ENCODE measurements at places on chromosomes 1 and 21. TPM values are rescaled to one million over a fixed set of nuclear protein-coding genes. Genes with fewer than 3 reads are reported as not detected.
A peak's percentile ranks its signal among the peaks of the same experiment; 100 is the strongest.

DNA sequence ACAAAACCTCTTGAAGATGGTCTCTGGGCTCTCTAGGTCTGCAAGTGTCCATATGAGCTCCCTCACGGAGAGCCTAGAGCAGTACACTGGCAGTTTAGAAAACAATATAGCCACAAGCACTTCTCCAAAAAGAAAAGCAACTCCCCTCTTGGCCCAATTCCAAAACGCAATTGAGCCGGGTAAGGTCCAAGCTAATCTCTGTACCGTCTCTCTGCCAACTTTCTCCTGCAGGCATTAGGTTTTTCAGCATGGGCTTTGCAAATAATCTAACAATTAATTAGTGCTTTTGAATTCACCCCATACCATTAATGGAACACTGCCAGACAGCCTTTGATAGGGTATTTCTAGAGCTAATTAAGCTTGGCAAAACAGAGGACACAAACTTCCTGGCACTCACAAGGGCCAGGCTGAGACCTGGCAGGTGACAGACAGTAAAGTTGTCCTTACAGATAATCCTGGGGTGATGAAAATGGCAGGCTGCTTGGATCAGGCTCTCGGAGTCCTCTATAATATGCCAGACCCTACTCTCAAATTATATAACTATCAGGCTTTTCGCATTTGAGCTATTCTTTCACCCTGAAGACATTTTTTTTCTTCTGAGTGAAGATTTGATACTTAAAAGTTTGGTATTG, 39.8 kb downstream of the TGFBR3 start:
- H3K27me3 ChIP-seq = no peaks in the 10 kb centered on the region
- H3K4me1 ChIP-seq = peaks cover 7% of the 10 kb centered on the region
- no peak overlapping the region for H3K4me3 ChIP-seq
- no peak overlapping the region for H3K27ac ChIP-seq
- no peak for DNase-seq
- H3K36me3 ChIP-seq = peaks cover 8% of the 10 kb centered on the region

The PLA2G2A gene
- total RNA-seq = not detected

- H3K36me3 ChIP-seq = peaks cover 51% of the 10 kb centered on the region
- peak; percentile 85 for DNase-seq
- peak overlapping the region; percentile 93 for H3K4me3 ChIP-seq
- no peaks in the 10 kb centered on the region for H3K27me3 ChIP-seq
- peaks cover 63% of the 10 kb centered on the region for H3K4me1 ChIP-seq
Observed at GRCh38 chr21:25561668-25562641, 45.3 kb downstream of the MRPL39 start.

GRCh38 chr1:15424146-15424667, 14.0 kb upstream of the CTRC start:
- H3K27ac ChIP-seq = no peak overlapping the region
- peaks cover 14% of the 10 kb centered on the region for H3K36me3 ChIP-seq
- no peak overlapping the region for H3K4me3 ChIP-seq
- no peak for DNase-seq
- peaks cover 28% of the 10 kb centered on the region for H3K4me1 ChIP-seq
- no peaks in the 10 kb centered on the region for H3K27me3 ChIP-seq

- no peak for DNase-seq
- no peak overlapping the region for H3K27ac ChIP-seq
- no peaks in the 10 kb centered on the region for H3K27me3 ChIP-seq
- peaks cover 20% of the 10 kb centered on the region for H3K36me3 ChIP-seq
Observed at GRCh38 chr1:228226956-228227791, 19.3 kb downstream of the OBSCN start.

GRCh38 chr1:32627596-32628162, 22.7 kb downstream of the ZBTB8OS start:
- peak overlapping the region; percentile 48 for H3K4me3 ChIP-seq
- H3K4me1 ChIP-seq = peaks cover 45% of the 10 kb centered on the region
- DNase-seq = peak; percentile 64

The SPATA21 gene
- not detected for total RNA-seq

DNA sequence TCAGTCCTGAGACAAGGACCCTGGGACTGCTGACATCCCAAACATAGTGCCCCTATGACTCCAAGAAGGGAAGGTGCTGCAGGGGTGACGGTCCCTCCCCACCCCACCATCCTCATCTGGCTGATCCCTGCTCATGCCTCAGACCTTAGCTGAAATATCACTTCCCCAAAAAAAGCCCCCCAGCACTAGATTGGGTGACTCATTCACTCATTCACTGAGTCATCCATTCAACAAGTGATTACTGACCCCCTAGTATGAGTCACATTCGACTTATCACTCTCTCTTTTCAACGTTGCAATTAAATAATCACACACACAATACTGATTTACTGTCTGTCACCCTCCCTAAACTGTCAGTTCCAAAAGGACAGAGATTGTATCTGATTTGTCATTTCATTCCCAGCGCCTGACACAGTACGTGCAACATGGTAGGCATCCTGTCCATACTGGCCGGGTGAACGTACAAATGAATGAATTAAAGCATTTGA, 48.6 kb downstream of the HIVEP3 start:
- no peaks in the 10 kb centered on the region for H3K36me3 ChIP-seq
- no peak overlapping the region for H3K27ac ChIP-seq
- no peak for DNase-seq
- no peak overlapping the region for H3K4me3 ChIP-seq
- H3K27me3 ChIP-seq = no peaks in the 10 kb centered on the region

DNA sequence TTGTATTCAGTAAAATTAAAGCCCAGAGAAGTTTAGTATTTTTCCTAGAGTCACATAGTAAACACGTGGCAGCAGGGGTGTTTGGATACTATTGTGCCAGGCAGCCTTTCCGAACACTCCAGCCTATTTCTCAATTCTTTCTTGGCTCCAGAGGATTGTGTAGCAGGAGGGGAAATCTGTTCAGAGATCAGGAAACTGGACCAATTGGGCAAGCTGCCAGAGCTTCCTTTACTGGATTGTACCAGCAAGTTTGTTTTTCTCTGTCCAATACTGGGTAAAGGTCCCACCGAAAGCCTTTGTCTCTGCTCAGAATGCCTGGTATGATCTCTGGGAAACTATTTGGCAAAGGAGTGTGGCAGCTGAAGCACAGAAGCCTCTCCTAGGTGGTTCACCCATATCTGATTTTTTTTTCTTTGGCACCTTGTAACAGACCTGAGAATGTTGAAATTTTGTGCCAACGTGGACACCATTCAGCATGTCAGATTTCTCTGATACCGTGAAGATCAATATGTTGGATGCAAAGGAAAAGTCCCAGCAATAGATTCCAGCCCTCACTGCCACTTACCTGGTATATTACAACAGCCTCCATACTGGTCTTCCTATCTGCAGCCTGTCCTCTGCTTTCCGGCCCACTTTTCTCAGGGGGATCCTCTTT, 126.2 kb downstream of the FGGY start:
- no peak overlapping the region for H3K27ac ChIP-seq
- H3K4me3 ChIP-seq = no peak overlapping the region
- no peaks in the 10 kb centered on the region for H3K36me3 ChIP-seq
- no peaks in the 10 kb centered on the region for H3K27me3 ChIP-seq
- H3K4me1 ChIP-seq = no peaks in the 10 kb centered on the region

The CD101 gene
- total RNA-seq = not detected

DNA sequence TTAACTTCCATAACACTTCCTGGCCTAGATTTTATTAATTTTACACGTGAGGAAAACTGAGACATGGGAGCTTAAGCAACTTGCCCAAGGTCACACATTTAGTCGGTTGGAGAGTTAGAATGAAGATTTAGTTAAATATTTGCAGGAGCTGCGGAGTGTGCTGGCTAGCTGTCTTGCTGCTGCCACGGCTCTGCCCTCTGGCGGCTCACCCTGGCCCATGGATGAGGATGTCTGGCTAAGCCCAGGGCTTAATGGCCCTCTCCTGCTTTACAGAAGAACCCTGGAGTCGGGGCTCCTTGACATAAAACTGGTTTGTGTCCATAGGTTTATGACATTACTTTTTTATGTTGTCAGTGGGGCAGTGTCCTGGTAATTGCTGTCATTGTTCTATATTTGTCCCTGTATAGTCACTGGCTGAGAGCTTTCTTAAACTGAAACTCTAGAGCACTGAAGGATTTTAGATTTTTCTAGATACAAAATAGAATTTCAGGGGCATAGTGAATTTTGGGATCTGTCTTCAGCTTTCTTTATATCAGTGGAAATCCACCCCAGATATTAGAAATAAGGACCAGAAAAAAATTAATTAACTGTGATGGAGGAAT, 88.9 kb upstream of the WLS start:
- no peak overlapping the region for H3K27ac ChIP-seq
- no peak overlapping the region for H3K4me3 ChIP-seq
- no peaks in the 10 kb centered on the region for H3K4me1 ChIP-seq

DNA sequence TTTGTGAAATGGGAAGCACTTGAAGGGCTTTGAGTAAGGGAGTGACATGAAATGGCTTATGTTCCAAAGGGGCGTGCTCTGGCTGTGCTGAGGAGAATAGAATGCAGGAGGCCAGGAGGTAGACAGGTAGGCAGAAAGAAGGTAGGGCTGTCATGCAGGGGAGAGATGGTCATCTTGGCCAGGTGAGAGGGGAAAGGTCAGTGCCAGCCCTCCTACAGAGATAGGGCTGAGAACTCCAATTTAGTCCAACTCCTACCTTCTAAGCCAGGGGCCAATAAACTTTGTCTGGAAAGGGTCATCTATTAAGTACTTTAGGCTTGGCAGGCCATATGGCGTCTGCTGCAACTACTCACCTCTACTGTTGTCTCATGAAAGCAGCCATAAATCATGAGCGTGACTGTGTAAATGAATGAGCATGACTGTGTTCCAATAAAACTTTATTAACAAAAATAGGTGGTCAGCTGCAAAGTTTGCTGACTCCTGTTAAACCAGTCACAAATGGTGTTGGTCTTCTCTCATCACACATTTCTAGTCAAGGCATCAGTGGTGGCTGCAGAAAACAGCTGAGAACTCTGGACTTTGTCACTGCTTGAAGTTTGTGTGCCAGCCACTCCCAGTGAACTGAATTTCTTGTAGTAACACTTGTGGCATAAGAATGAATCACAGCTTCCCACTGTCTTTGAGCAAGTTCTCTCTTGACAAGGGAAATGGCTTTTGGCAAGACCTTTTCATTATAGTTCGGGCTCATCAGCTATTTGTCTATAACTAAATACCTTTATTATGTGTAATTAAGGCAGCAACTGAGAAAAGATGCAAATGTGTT, 32.0 kb upstream of the CD2 start:
- DNase-seq = no peak
- peaks cover 17% of the 10 kb centered on the region for H3K4me1 ChIP-seq

GRCh38 chr21:45293220-45293725, 5.6 kb upstream of the POFUT2 start:
- no peak overlapping the region for H3K4me3 ChIP-seq
- H3K4me1 ChIP-seq = peaks cover 13% of the 10 kb centered on the region
- DNase-seq = no peak
- H3K27ac ChIP-seq = no peak overlapping the region
- peaks cover 4% of the 10 kb centered on the region for H3K27me3 ChIP-seq

All from activated CD8-positive, alpha-beta memory T cell treated with anti-CD3 and anti-CD28 coated beads, Interleukin-2, amount 10 ng/mL, durations not matched to agents 7 days and 5 days (primary cell).